Neuronal stem cell (in vitro differentiated cells): ENCODE measurements at places on chromosomes 16 and 17.

GRCh38 chr17:78919861-78920450 lies 5.2 kb downstream of the TIMP2 start:
- no peak overlapping the region for H3K27ac ChIP-seq
- DNase-seq: no peak
- peaks cover 25% of the 10 kb centered on the region for H3K4me1 ChIP-seq
- H3K4me3 ChIP-seq: no peak overlapping the region
- peaks cover 6% of the 10 kb centered on the region for H3K36me3 ChIP-seq

GRCh38 chr16:88420496-88420895 lies 32.6 kb upstream of the ZFPM1 start:
- no peak overlapping the region for H3K27ac ChIP-seq
- H3K4me1 ChIP-seq: no peaks in the 10 kb centered on the region
- DNase-seq: no peak
- no peaks in the 10 kb centered on the region for H3K27me3 ChIP-seq
- no peaks in the 10 kb centered on the region for H3K36me3 ChIP-seq

- peak; percentile 97 for DNase-seq
- H3K27me3 ChIP-seq: no peaks in the 10 kb centered on the region
- peaks cover 33% of the 10 kb centered on the region for H3K4me1 ChIP-seq
These were observed 1.9 kb upstream of the PER1 start for GRCh38 chr17:8153957-8154607.

DNA sequence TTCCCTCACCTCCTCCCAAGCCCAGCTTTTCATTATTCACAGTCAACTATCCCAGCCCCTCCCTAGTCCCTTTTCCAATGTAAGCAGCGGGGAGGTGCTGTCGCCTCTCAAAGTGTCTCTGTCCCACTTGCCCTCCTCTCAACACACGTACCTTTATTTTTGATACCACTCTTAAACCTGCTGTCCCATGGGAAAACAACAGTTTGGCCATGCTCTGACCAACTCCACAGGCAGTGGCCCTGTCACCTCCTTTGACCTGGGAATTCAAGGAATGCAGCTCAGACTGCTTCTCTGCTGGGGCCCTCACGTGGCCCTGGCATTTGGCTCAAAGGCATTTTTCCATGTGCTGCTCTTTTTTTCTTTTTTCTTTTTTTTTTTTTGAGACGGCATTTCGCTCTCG lies 4.2 kb downstream of the LYRM9 start:
- H3K36me3 ChIP-seq: no peaks in the 10 kb centered on the region
- peaks cover 7% of the 10 kb centered on the region for H3K4me1 ChIP-seq
- peak overlapping the region; percentile 55 for H3K27ac ChIP-seq

- peaks cover 4% of the 10 kb centered on the region for H3K36me3 ChIP-seq
- H3K4me1 ChIP-seq: peaks cover 3% of the 10 kb centered on the region
- H3K4me3 ChIP-seq: no peak overlapping the region
- DNase-seq: no peak
- peaks cover 37% of the 10 kb centered on the region for H3K27me3 ChIP-seq
- H3K27ac ChIP-seq: no peak overlapping the region
These were observed 3.2 kb upstream of the GRIN2C start for GRCh38 chr17:74862919-74863318.

GRCh38 chr16:88069397-88070168 lies 118.3 kb downstream of the BANP start:
- H3K4me1 ChIP-seq: no peaks in the 10 kb centered on the region
- H3K27ac ChIP-seq: no peak overlapping the region
- H3K36me3 ChIP-seq: peaks cover 7% of the 10 kb centered on the region
- DNase-seq: no peak
- no peaks in the 10 kb centered on the region for H3K27me3 ChIP-seq

GRCh38 chr16:24507959-24508480 lies 31.3 kb upstream of the RBBP6 start:
- H3K4me3 ChIP-seq: no peak overlapping the region
- H3K36me3 ChIP-seq: no peaks in the 10 kb centered on the region
- no peak overlapping the region for H3K27ac ChIP-seq
- no peaks in the 10 kb centered on the region for H3K27me3 ChIP-seq

- no peaks in the 10 kb centered on the region for H3K27me3 ChIP-seq
- no peak overlapping the region for H3K4me3 ChIP-seq
- no peak for DNase-seq
- H3K36me3 ChIP-seq: no peaks in the 10 kb centered on the region
- no peak overlapping the region for H3K27ac ChIP-seq
- no peaks in the 10 kb centered on the region for H3K4me1 ChIP-seq
These were observed 212.2 kb upstream of the ZNF469 start for GRCh38 chr16:88170528-88170991.

GRCh38 chr16:27310576-27311447 lies 3.0 kb upstream of the IL4R start:
- peaks cover 23% of the 10 kb centered on the region for H3K27me3 ChIP-seq
- no peak for DNase-seq
- H3K4me3 ChIP-seq: no peak overlapping the region
- H3K27ac ChIP-seq: no peak overlapping the region
- H3K4me1 ChIP-seq: peaks cover 4% of the 10 kb centered on the region

GRCh38 chr17:55540414-55541091 lies 29.3 kb upstream of the SMIM36 start:
- no peak overlapping the region for H3K4me3 ChIP-seq
- no peaks in the 10 kb centered on the region for H3K4me1 ChIP-seq
- H3K27ac ChIP-seq: no peak overlapping the region
- H3K27me3 ChIP-seq: no peaks in the 10 kb centered on the region
- H3K36me3 ChIP-seq: no peaks in the 10 kb centered on the region

GRCh38 chr17:20114466-20114865 lies 105.3 kb downstream of the SPECC1 start:
- no peak overlapping the region for H3K4me3 ChIP-seq
- DNase-seq: no peak
- no peaks in the 10 kb centered on the region for H3K27me3 ChIP-seq
- no peaks in the 10 kb centered on the region for H3K36me3 ChIP-seq
- no peak overlapping the region for H3K27ac ChIP-seq

GRCh38 chr17:44840936-44841335 lies 6.7 kb upstream of the HIGD1B start:
- H3K36me3 ChIP-seq: no peaks in the 10 kb centered on the region
- no peak overlapping the region for H3K4me3 ChIP-seq

GRCh38 chr17:4789701-4789950 lies 862 bp downstream of the GLTPD2 start:
- H3K4me1 ChIP-seq: peaks cover 4% of the 10 kb centered on the region
- no peak for DNase-seq
- H3K27ac ChIP-seq: peak overlapping the region; percentile 75
- H3K27me3 ChIP-seq: peaks cover 14% of the 10 kb centered on the region
- peak overlapping the region; percentile 47 for H3K4me3 ChIP-seq

DNA sequence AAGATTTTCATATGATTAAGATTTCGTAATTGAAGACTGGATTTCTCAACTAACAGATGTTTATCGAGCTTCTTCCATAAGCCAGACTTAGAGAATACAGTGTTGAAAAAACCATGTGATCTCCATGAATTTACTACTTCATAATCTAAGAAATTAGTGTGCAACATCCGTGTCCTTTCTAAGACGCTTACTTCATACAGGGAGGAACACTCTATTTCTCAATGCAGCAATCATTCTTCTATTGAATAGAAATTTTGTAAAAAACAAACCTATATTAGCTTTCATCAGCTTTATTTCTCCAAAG lies 946.3 kb downstream of the KCNJ2 start:
- H3K36me3 ChIP-seq: no peaks in the 10 kb centered on the region
- H3K4me3 ChIP-seq: no peak overlapping the region
- no peak overlapping the region for H3K27ac ChIP-seq
- peaks cover 25% of the 10 kb centered on the region for H3K4me1 ChIP-seq

GRCh38 chr17:36861531-36861930 lies 75.7 kb upstream of the LHX1 start:
- no peak for DNase-seq
- no peaks in the 10 kb centered on the region for H3K36me3 ChIP-seq
- no peaks in the 10 kb centered on the region for H3K27me3 ChIP-seq
- peaks cover 2% of the 10 kb centered on the region for H3K4me1 ChIP-seq

- DNase-seq: no peak
- H3K4me1 ChIP-seq: peaks cover 7% of the 10 kb centered on the region
- H3K27ac ChIP-seq: no peak overlapping the region
- H3K27me3 ChIP-seq: peaks cover 19% of the 10 kb centered on the region
- peak overlapping the region; percentile 14 for H3K4me3 ChIP-seq
These were observed 12.6 kb upstream of the OR1F1 start for GRCh38 chr16:3175157-3176093.

DNA sequence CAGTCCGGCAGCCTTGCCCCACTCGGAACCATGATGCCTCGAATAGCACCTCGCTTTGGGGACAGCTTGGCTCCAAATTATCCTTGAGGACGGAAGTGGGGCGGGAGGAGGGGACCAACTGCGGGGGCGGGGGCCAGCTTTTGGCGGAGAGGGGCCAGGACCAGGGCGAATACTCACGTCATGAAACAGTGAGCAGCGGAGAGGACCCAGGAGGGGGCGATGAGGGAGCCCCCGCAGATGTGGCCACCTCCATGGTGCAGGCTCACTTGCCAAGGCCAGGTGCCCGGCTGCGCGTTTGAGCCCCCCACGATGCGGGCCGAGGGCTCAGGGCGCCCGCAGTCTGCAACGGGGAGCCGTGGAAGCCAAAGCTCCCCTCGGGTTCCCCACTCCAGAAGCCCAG lies 970 bp downstream of the PRSS36 start:
- H3K27me3 ChIP-seq: no peaks in the 10 kb centered on the region
- H3K4me3 ChIP-seq: no peak overlapping the region
- DNase-seq: no peak

- H3K4me3 ChIP-seq: no peak overlapping the region
- no peaks in the 10 kb centered on the region for H3K36me3 ChIP-seq
- H3K4me1 ChIP-seq: peaks cover 22% of the 10 kb centered on the region
- no peaks in the 10 kb centered on the region for H3K27me3 ChIP-seq
- no peak for DNase-seq
These were observed 22.5 kb downstream of the CCR7 start for GRCh38 chr17:40542558-40543411.

DNA sequence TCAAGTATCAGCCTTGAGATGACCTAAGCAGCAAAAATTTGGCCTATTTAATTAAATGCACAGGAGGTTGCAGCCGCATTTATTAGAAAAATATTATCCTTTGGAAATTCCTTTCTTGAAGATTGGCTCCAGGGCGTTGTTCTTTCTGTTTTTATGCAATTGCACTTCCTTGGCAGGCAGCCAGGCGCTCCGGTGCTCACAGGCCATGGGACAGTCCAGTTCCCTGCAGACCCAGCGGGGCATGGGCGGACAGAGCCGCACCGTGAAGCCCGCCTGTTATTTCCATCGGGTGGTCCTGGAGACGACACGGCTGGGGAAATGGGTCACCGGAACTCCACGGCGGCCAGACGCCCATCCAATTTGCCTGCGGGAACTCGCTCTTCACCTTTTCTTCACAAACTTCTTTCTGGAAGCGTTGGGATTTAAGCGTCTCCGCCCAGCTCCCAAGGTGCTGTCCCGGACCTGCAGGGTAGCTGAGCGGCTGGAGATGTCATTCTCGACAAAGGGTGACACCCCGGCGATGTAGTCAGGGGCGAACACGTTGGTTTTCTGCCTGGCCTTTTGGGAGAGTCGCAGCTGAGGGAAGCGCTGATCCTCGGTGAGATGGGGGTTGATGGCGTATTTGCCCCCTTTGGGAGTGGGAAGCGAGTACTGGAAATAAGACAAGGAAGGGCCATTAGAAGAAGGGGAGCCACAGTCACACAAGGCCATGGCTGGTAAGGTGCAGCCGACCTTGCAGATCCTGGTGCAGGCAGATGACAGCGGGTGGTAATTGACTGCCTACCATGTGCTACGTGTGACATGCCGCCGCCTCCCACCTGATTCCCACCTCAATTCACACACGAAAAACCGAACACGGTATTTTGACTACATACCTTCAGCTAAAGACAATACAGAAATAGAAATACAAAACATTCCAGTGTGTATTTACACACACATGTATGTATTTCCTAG lies 12.5 kb downstream of the NOB1 start:
- H3K4me1 ChIP-seq: no peaks in the 10 kb centered on the region
- no peak for DNase-seq
- peaks cover 50% of the 10 kb centered on the region for H3K36me3 ChIP-seq
- no peak overlapping the region for H3K27ac ChIP-seq
